ENCODE measurements at places on chromosomes 7 and 10.

- DNase-seq: no peak
These were observed 119.1 kb downstream of the CUBN start for GRCh38 chr10:17010363-17011145.

- no peak for DNase-seq
These were observed 194.6 kb downstream of the MLLT10 start for GRCh38 chr10:21728618-21729017.

DNA sequence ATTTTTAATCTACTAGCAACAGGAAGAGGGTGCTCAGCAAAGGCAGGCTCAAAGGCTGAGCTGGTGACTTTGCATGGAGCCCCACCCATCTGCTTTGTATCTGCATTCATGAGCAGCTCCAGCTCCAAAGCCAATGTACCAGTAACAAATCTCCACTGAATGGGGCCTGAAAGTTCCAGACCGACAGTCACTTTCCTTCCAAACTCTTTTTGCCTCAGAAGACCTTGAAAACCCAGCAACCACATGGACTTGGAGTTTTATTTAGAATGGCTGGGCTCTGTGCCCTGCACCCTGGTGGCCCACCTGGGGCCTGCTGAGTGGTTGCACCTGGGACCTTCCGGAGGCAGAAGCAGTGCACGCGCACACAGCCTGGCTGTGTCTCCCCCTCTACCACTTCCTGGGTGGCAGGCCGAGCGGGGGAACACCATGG is 195.0 kb upstream of the PLXNA4 start:
- no peak for DNase-seq

- no peak for DNase-seq
These were observed 186.8 kb upstream of the NEBL start for GRCh38 chr10:21083861-21084260.

- DNase-seq: no peak
These were observed 115.2 kb downstream of the TCERG1L start for GRCh38 chr10:131196176-131196885.

- DNase-seq: no peak
These were observed 25.2 kb downstream of the ABCB1 start for GRCh38 chr7:87575521-87575920.

GRCh38 chr7:100731937-100732636 is 1.3 kb upstream of the ZAN start:
- DNase-seq: no peak

GRCh38 chr10:112146799-112147198 is 36.8 kb downstream of the GPAM start:
- DNase-seq: no peak

DNA sequence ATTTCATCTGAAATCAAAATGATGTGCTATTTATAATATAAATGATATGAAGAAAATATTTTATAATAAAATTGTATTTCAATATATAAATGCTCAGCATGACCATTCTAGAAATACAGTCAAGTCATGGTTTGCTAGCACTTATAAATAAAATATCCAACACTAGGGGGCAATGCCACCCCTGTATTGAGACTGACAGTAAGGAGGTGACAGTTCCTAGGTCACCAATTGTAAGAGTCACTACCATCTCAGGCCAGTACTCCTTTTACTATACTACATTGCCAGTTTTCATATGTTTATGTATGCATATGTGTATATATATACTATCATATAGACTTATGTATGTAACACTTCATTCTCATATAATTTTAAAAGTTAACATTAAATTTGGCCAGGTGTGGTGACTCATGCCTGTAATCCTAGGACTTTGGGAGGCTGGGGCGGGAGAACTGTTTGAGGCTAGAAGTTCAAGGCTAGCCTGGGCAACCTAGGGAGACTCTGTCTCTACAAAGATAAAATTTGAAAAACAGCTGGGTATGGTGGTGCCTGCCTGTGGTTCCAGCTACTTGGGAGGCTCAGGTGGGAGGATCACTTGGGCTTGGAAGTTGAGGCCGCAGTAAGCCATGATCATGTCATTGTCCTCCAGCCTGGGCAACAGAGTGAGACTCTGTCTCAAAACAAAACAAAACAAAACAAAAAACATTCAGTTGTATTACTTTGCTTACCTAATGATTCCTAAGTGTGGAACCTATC is 2.4 kb upstream of the CNOT4 start:
- DNase-seq: peak; percentile 11

DNA sequence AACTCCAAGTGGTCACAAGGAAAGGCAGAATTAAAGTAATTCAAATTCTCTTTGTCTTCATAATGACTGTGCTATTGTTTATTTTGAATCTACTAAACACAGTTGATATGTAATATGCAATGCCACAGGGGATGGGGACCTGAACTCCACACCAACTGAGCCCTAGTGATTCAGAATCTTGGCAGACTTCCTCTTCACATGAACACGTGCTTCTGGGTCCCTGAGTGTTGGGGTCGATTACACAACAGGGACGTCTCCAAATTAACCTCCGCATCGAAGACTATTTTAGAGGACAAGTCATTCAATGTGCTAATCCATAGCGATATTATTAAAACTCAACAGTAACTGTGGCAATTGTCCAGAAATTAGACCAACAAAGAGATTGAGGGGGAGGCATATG is 95.3 kb upstream of the CARD11 start:
- no peak for DNase-seq

DNA sequence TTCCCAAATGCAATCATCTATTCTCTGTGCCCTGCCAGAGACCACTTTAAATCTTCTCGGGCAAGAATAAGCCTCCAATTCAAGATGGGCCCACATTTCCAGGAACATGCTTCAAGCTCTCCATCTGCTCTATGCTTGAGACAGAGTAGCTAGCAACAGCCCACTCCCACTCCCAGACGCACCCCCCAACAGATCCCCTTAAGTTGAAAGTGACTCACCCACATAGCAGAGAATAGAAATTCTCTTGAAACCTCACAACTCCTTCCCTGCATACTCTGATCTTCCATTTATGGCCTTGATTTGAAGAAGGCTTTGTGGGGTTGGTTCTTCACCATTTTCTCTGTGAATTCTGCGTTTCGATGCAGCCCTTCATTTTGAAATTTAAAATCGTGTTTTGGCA is 604.0 kb downstream of the INHBA start:
- DNase-seq: no peak

DNA sequence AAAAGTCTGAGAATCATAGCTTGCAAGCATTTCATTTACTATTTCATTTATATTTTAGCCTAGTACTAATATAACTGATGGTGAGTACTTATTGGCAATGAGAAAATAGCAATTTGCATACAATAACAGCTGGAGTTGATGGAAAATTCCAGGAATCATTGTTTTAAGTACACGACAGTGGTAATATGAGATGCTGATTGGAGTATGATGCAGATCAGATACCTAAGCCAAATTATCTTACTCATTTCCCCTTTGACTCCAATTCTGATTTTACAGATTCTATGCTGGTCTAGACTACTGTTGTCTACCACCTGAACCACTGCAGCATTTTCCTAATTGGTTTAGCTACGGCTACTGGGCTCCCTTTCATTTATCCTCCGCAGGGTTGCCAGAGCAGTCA is 36.7 kb downstream of the GNG11 start:
- DNase-seq: no peak

DNA sequence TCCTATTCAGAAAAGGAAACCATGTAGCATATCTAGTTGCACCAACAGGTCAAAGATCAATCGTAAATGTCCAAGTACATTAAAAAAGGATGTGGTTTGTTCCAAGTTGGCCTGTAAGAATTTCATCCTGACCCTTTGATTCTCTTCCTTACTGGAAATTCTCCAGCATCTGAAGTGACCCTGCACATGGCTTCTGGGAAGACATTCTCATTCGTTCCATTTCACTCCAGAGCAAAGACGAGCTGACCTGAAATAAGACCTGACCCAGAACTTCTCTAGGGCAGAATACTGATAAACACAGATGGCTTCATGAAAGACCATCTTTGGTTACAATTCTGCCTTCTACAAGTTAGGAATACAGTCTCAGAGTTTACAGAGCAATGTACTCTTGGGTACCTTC is 39.8 kb downstream of the ASB4 start:
- no peak for DNase-seq

DNA sequence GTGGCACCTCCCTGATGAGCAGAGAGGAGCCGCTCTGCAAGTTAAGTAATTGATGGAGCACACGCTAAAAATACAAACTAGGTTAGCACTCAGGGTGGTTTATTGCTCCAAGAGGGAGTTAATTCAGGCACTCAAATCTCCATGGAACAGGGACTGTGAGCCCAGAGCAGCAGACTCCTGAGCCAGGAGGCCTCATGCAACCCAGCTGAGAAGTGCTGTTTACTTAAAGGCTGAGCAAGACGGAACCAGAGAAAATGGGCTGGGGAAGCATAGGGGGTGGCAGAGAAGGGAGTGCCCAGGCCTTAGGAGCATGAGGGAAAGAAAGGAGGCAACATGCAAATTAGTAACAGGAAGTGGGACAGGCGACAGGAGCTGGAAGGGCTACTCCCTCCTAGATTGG is 174.1 kb downstream of the KCNMA1 start:
- no peak for DNase-seq

Measured in neuronal stem cell (in vitro differentiated cells).